NCI-H187 treated with DMSO at 0.1 percent for 48 hours (cell line): ENCODE measurements at places on chromosomes 4 and X.

GRCh38 chr4:184745831-184746795, 12.2 kb upstream of the CENPU start:
- DNase-seq = no peak

- no peak for DNase-seq
These were observed 93.6 kb downstream of the GPR143 start for GRCh38 chrX:9671998-9672397.

GRCh38 chrX:18833071-18833731, 125.8 kb downstream of the PPEF1 start:
- no peak for DNase-seq

DNA sequence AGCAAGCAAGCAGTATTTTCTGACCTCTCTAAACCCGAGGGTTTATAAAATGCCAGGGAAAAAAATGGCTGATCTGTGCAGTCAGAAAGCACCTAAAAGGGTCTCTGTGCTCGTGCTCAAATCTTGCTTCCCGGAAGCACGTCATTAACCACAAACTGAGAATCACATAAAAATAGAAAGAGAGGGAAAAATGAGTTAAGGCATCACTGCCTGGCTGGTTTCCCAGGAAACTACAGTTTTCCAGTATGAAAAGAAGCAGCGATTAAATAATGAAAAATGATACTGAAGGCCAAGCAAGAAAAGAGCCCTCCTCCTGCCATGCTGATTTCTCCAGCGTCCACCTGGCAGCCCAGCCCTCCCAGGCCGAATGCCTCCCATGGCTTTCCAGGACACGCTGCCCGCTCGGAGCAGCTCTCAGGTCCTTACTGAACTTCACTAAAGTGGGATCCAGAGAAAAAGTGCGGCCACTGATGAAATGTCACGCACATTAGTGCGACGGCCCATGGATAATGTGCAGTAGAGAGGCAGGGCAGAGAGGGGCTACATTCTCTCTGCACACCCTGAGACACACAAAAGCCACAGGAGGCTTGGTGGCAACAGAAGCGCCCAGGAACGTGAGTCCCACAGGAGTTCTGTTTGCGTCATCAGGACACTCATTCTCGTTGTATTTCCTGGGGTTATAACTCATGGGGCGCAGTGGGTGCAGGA, 80.4 kb downstream of the WFS1 start:
- DNase-seq = no peak

GRCh38 chr4:184012937-184013336, 107.8 kb downstream of the STOX2 start:
- DNase-seq = no peak

GRCh38 chr4:3524349-3524748, 7.9 kb downstream of the LRPAP1 start:
- DNase-seq = no peak

- no peak for DNase-seq
These were observed 202.1 kb downstream of the GPC3 start for GRCh38 chrX:133783274-133783673.

- DNase-seq = no peak
These were observed 108.3 kb downstream of the TENM3 start for GRCh38 chr4:182351485-182351884.

- no peak for DNase-seq
These were observed 69.8 kb downstream of the IGSF1 start for GRCh38 chrX:131219271-131219670.

GRCh38 chrX:12360383-12360782, 222.1 kb downstream of the FRMPD4 start:
- no peak for DNase-seq

DNA sequence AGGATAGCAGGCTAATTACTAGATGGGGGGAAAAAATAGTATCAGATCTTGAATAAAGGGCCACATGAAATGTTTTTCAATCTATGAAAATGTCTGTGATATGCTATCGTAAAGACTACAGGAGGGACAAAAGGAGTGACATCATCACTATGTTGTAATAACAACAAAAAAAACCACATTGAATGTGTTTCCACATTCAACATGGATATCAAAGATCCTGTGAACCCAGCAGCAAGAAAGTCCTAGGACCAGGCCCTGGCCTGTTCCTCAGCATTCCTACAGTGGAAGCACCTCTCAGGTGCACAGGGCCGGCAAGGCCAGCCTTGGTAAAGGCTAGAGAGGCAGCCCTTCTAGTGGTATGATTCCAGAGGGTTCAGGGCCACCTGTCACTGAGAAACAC, 118.3 kb downstream of the RELL1 start:
- DNase-seq = no peak

- DNase-seq = no peak
These were observed 61.1 kb downstream of the CPEB2 start for GRCh38 chr4:15063341-15063740.

DNA sequence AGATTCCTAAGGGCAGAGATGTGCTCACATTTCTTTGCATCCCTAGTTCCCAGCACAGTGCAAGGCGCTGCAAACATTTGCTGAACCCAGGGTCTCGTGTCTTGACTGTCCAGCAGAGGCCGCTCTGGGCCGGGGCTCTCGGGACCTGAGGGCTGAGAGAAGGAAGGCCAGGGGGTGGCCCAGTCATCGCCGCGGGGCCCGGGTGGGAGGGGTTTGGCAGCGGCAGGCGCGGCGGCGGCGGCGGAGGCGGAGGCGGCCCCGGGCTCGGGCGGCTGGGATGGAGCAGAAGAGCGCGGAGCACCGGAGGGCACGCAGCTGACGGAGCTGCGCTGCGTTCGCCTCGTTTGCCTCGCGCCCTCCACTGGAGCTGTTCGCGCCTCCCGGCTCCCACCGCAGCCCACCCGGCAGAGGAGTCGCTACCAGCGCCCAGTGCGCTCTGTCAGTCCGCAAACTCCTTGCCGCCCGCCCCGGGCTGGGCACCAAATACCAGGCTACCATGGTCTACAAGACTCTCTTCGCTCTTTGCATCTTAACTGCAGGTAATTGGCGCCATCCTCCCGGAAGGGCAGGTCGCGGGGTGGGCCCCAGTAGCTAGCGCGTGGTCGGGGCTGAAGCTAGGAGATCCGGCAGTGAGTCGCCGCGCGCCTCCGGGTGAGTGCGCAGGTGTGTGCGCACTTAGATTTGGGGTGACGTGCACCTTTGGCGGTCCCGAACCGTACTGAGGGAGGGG, at the start of gene PARM1:
Gene PARM1, plus strand, starts transcription at position 285 of the 730 bp plus-strand sequence. Its CDS starts 212 bp downstream, at position 497.
- DNase-seq = peak; percentile 55

- no peak for DNase-seq
These were observed 958.2 kb downstream of the PCDH7 start for GRCh38 chr4:31678356-31678755.

- no peak for DNase-seq
These were observed 86.9 kb upstream of the BMP2K start for GRCh38 chr4:78689261-78689660.

DNA sequence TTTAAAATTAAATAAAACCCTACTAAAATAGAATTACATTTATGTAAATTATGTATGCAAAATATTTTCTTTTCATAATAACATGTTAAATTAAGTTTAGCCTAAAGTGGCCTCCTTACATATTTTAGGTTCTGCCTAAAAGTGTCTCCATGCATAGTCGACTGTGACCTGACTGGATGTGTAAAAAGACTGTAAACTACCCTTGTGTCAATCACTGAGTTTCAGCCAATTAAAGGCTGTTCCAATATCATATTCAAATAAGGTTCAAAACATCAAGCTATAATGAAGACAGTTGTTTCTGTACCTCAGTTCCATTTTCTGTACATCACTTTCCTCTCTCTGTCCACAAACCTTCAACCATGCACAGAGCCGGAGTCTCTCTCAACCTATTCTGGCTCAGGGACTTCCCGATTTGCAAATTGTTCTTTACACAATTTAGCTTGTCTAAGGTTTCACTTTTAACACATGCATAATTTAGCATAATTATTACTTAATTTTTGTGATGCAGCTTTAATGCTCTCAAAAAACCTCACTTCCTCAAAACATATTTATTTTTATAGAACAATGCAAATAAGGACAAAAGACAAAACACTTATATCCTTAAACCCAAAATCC, 60.1 kb downstream of the SH3RF1 start:
- no peak for DNase-seq

DNA sequence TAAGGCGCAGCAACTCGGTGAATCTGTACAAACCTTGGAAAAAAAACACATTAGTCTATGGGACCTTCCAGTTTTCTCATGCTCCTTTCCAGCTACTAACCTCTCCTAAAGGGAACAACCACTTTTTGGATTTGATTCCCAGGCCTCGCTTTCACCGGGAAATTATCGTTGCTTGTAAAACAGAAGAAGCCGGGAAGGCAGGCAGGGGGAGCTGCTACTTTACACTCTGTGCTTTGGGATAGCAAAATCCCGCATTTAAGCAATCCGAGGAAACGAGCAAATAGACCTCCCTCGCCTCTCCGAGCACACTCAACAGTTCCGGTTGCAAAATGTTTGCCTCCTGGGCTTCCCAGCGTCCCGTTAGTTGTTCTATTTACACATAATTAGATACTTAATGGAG, 1.2 kb downstream of the CD38 start:
- DNase-seq = no peak

- no peak for DNase-seq
These were observed 20.2 kb upstream of the SETD7 start for GRCh38 chr4:139576219-139576618.
